ENCODE measurements at places on chromosomes 6 and 20. TPM values are rescaled to one million over a fixed set of nuclear protein-coding genes. Genes with fewer than 3 reads are reported as not detected.
A peak's percentile ranks its signal among the peaks of the same experiment; 100 is the strongest.

GRCh38 chr20:34543463-34544056, 15.0 kb upstream of the MAP1LC3A start:
- no peak for DNase-seq

GRCh38 chr6:111829998-111830397, 43.3 kb downstream of the FYN start:
- DNase-seq = no peak

GRCh38 chr6:109174916-109175315, 79.6 kb downstream of the CEP57L1 start:
- DNase-seq = no peak

- DNase-seq = no peak
These were observed 75.0 kb downstream of the PLCB4 start for GRCh38 chr20:9143926-9144325.

- peak; percentile 37 for DNase-seq
These were observed 44.4 kb downstream of the DSTN start for GRCh38 chr20:17614176-17614811.

DNA sequence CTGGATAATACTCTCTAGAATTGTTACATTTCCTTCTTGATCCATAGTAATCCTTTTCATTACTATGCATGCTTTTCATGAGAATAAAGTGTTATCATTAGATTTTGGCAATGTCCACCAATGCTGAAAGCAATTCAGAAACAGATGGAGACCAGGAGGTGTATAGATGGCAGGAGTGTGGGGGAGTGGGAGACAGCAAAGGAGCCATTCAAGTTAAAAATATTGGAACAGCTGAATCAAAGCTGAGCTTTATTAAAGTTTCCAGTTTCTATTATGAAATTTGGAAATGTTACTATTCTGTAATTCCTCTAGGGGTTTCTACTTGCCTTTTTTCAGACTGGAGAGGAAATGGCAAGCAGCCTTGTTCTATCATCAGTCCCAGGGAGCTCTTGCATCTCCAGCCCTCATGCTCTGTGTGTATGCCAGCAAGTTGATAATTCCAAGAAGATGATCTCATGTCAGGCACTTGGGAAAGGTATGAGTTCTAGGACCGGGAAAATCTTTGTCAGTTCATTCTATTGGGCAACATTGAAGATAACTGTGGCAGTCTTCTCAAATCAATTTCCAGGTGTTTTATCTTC, 228.0 kb downstream of the CD109 start:
- DNase-seq = no peak

- no peak for DNase-seq
These were observed 116.9 kb downstream of the PLG start for GRCh38 chr6:160818934-160819333.

GRCh38 chr6:34583861-34584604, 27.9 kb upstream of the SPDEF start:
- DNase-seq = no peak

DNA sequence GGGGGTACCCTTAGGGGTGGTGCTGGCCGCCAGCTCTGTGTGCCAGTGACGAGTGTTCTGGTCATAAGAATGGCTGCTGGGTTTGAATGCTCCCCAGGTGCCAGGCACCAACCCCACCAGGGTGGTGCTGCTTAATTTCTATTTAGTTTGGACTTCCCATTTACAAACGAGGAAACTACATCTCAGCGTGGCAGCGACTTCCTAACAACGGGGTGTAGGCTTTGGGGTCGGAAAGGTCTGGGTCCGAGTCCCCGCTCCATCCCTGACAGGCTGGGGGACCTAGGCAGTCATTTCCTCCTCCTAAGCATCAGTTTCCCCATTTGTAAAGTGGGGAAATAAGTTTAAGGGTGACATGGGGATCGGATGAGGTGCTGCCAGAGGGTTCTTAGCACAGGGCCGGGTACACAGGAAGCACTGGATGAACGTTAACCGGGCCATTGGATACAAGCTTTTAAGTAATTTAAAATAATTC, 30.3 kb downstream of the CEBPB start:
- DNase-seq = no peak

- DNase-seq = no peak
These were observed 27.0 kb upstream of the ECI2 start for GRCh38 chr6:4162370-4162769.

- no peak for DNase-seq
These were observed 12.4 kb upstream of the CSNK2A1 start for GRCh38 chr20:555976-556385.

DNA sequence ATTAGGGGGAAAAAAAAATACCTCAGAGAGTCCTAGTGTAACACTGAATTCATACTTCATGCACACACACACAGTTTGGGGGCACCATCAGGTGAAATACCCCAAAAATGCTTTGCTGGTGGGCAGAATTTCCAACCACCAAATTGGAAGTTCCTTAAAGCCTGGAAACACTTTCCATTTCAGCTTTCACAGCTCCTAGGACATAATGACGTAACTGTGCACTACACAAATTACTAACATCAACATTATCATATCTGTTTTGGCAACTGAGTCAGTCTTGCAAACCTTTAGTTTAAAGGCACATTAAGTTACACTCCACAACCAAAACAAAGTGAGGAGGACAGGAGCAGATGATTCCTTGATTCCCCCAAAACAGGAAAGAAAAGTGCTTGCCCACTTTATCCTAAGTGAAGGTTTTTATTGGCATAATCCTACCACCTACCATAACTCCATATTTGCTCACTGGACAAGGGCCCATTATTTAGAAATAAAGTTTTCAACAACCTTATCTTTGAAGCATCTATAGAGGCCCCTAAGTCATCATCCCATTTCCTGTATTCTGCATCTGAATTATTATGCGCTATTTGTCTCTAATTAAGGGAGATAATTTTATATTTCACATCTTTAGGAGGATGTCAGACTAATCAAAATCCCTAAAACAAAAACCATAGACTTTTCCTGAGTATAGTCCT, 3.4 kb downstream of the MBOAT1 start:
- DNase-seq = no peak

DNA sequence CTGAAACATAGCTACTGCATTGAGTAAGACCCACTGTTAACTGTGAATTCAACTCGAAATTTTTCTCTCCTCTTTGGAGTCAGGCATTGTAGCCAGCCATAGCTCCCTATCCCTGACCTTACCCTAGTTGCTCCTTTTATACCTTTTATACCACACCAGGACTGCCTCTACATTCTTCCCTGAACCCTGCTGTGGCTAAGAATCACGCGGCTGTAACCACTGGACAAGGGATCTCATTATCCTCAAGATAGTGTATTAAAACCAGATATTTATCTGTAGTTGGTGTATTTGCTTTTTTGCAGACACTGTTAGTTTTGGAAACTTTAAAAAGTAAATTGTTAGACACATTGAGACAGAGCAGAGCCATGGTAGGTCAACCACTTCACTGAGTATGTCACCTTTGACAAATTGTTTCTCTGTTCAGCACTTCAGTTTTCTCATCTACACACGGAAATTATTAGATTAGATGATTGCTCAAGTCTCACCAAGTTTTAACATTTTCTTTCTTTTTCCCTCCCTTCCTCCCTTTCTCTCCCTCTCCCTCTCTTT, 171.9 kb upstream of the PRND start:
- DNase-seq = no peak

DNA sequence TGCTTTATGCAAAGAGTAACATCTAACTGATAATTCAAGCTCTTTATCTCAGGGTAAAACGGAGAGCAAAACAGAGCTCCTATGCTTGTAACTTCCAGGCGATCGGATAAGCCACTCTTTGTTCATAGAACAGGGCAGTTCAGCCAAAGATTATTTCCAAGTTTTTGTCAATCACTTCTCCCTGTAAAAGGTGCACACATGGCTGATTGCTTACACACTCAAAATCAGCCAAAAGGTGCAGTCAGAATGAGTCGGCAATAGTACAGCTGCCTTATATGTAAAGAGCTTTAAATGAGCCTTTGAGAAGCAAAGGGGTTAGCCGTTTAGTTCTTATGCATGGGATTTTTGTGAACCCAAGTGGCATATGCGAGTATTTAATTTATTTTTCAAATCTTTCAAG, 449.6 kb upstream of the POU3F2 start:
- DNase-seq = no peak

DNA sequence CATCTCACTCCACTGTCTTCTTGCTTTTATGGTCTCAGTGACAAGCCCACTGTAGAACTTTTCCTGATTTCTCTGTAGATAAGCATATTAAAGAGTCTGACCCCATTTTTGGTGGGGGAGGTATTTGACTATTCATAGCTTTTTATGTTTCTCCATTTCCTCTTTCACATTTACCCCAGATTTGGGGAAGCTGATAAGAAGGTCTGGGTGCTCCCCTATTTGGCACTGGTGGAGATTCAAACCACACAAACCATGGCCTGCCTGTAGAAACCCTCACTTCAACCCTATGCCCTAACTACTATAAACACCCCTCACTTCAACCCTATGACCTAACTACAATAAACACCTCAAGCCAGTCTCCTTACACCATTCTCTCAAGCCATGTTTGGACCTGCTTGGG, 196.2 kb upstream of the SYNDIG1 start:
- DNase-seq = no peak

GRCh38 chr6:143674483-143675381, 3.0 kb upstream of the PHACTR2 start:
- DNase-seq = no peak

DNA sequence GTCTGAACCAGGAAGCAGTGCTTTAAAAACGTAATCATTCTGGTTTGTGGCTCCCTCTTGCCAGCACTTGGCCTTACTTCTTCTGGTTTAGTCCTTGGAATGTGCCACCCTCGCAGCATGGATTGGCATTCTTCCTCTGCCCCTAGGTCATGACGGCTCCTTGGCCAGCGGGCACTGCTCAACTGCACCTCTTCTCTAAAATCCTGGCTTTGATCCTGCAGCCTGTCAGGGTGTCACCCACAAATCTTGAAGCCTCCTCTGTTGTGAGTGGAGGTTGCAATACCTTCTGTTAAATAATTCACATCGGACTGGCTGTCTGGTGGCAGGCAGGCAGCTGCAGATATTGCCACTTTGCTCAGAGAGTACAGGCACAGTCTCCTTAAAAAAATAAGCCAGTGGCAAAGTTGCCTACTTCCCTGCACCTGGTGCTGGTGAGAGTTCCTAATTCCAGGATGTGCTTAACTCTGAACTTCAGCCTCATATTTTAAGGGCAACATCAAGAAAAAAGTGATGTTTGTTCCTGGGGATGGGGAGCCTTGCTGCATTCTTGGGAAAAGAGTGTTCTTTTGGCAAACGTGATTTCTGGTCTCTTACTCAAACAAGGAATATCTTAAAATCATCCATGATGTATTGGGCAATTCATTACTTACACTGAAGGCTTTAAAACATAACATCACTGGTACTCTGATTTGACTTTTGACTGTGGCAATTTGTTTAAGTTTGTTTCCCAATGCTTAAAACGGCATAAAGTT, 179.8 kb downstream of the FOXA2 start:
- no peak for DNase-seq

GRCh38 chr6:41424370-41425058, 89.1 kb downstream of the NCR2 start:
- peak; percentile 79 for DNase-seq

DNA sequence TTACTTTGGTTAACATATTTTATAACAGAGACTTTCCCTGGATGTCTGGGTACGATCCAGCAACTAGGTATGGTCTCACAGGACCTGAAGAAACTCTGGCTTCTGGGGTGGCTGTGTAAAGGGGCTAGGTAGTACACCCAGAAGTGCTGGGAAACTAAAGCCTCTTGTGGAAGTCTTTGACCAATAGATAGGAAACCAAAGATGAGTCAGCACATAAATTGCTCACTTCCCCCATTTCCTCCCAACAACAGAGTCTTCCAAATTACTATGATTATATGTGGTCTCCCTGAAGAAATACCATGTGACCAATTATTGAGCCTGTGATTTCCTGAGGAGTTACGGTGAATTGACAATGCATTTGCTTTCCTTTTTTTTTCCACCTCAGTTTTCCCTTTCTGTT, 26.8 kb upstream of the TBX18 start:
- DNase-seq = no peak

DNA sequence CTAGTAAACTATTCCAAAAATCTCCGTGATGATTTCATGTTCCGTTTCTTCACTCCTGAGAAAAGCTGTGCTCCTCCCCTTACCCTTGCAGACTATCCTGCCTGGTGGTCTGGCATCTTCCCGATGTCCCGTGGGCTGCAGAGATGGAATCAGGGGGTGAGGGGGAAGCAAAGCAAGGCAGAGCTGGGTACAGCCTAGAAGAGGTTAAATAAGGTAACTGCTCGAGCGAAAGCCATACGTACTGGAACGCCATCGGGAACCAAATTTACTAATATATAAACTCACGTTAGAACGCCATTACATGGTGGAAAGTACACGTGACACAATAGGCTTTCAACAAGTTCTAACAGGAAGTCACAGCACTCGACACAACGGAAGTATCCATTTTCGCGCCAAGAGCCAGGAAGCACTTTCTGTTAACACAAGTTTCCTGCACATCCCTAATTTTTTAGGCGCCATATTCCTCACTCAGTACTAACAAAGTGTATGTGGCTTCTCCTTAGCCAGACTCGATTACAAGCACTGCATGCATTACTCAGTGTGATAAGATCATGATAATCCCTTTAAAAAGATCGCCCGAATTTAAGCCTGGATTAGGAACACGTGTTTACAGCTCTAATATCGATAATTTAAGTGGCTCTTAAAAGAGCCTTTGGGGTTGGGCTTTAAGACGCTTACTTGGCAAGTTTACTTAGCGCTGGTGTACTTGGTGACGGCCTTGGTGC, 101.6 kb upstream of the PRSS16 start:
- peak; percentile 81 for DNase-seq

DNA sequence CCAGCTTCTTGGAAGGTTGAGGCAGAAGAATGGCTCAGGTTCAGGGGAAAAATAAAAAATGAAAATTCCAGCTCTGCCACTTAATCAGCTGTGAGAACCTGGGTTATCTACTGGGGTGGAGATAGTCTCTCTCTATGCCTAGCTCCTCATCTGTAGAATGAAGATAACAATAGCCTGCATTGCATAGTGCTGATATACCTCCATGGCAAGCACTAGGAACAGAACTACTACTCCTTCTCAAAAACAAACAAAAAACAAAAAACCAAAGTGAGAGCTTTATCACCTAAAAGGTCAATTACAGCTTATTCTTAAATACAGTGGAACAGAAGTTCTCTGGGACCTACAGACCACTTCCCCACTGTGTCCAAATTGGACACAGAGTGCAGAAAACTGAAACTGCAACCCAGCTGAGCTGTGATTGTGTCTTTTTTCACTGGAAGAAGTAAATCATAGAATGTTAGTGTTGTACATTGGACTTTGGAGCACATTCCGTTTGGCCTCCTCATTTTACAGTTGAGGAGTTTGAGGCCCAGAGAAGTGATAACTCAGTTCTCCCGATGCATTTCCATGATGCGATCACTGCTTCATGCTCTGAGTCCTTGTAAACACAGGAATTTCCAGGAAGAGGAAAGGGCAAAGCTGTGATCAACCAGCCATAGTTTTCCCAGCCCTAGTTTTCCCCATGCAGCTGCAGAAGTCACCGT, 23.3 kb downstream of the MTFR2 start:
- no peak for DNase-seq

The SPATS1 gene
- total RNA-seq = not detected

The HDGFL1 gene
- total RNA-seq = not detected

The CALHM6 gene
- total RNA-seq = not detected

The SRXN1 gene
- total RNA-seq = 33.7 TPM

The BMP5 gene
- total RNA-seq = 0.49 TPM

The MAP1LC3A gene
- total RNA-seq = 0.95 TPM

The SMOC2 gene
- total RNA-seq = 2.8 TPM

The TMEM74B gene
- 7.8 TPM for total RNA-seq

The COL19A1 gene
- total RNA-seq = not detected

The EEF1A2 gene
- 32.0 TPM for total RNA-seq

The C6orf15 gene
- total RNA-seq = not detected

The NHLRC1 gene
- total RNA-seq = 1.6 TPM

The ISM1 gene
- 2.4 TPM for total RNA-seq

The RAET1L gene
- not detected for total RNA-seq

The PPARD gene
- total RNA-seq = 11.3 TPM

Measured in Caco-2 (cell line).